ENCODE measurements at places on chromosomes 4 and X.

- DNase-seq = peak; percentile 41
Observed at GRCh38 chrX:14528629-14529289, 577 bp upstream of the GLRA2 start.

GRCh38 chrX:74061879-74062278 is 242.1 kb upstream of the ZCCHC13 start:
- no peak for DNase-seq

- no peak for DNase-seq
Observed at GRCh38 chr4:110663738-110664444, 41.0 kb upstream of the PITX2 start.

DNA sequence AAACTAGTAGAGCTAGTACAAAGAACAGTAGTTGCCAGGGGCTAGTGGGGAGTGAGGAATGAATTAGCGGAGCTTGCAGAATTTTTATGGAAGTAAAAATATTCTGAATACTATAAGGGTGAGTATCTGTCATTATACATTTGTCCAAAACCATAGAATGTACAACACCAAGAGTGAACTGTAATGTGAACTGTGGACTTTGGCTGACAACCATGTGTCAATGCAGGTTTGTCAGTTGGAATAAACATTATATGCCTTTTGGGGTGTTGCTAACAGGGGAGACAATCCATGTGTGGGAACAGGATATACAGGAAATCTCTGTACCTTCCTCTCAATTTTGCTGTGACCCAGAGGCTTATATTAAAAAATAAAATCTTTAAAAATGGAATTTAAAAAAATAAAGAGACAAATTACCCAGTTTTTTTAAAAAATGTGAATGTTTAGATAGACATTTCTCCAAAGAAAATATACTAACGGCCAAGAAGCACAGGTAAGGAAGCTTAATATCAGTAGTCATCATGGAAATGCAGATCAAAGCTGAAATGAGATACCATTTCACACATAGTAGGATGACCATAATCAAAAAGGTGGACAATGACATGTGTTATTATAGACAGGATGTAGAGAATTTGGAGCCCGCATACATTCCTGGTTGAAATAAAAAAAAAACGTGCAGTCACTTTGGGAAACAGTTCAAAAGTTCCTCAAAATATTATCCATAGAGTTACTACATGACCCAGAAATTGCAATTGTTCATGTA is 899.8 kb downstream of the RAB28 start:
- no peak for DNase-seq

- no peak for DNase-seq
Observed at GRCh38 chr4:64121803-64122202, 287.4 kb downstream of the TECRL start.

DNA sequence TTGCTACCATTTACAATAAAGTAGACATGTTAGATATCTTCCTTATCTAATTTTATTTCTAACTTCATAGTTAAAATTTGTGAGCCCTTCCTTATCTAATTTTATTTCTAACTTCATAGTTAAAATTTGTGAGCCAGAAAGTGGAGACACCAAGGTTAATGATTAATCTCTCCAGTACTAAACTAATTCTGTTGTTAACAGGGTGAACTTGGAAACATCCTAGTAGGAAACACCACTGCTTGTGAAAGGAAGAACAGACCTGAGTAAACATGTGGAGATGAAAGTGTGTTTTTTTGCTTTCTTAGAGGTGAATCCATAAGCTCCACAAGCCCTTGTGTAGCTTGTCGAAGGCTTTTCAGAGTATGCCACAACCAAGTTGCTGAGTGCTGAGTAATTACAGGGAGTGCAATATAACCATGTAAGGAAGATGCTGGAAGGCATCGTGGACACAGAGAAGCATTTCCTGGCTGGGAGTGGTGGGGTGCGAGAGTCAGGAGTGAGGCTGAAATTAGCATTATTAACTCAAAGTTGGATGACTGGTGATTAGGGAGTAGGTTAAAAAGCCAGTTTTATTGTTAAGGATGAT is 118.6 kb upstream of the NEIL3 start:
- DNase-seq = no peak

- DNase-seq = no peak
Observed at GRCh38 chr4:53101191-53101581, 239.1 kb downstream of the RASL11B start.

- DNase-seq = no peak
Observed at GRCh38 chr4:123600987-123601904, 204.7 kb downstream of the SPRY1 start.

DNA sequence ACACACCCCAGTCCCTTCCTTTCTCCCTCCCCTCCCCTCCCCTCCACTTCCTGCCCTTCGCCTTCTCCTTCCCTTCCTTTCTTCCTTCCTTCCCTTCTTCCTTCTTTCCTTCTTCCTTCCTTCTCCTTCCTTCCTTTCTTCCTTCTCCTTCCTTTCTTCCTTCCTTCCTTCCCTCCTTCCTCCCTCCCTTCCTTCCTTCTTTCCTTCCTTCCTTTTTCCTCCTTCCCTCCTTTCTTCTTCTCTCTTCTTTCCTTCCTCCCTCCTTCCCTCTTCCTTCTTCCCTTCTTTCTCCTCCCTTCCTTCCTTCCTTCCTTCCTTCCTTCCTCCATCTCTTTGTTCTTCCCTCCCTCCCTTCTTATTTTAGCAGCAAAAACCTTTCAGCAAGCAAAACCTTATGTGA is 162.1 kb downstream of the EFNB1 start:
- DNase-seq = no peak

- no peak for DNase-seq
Observed at GRCh38 chrX:63250253-63250868, 100.8 kb downstream of the SPIN4 start.

- DNase-seq = no peak
Observed at GRCh38 chr4:145315811-145316225, 135.4 kb upstream of the OTUD4 start.

DNA sequence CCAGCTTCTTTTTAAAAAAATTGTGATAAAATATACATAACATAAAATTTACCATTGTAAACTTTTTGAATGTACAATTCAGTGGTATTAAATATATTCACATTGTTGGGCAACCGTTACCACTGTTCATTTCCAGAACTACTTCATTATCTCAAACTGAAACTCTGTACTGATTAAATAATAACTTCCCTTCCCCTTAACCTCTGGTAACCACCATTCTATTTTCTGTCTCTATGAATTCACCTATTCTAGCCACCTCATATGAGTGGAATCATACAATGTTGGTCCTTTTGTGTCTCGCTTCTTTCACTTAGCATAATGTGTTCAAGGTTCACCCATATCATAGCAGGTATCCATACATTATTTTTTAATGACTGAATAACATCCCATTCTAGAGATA is 8.3 kb downstream of the GPR50 start:
- DNase-seq = no peak

GRCh38 chr4:37847311-37847884 is 20.9 kb downstream of the PGM2 start:
- DNase-seq = no peak

GRCh38 chr4:167622481-167623240 is 388.4 kb upstream of the SPOCK3 start:
- no peak for DNase-seq

DNA sequence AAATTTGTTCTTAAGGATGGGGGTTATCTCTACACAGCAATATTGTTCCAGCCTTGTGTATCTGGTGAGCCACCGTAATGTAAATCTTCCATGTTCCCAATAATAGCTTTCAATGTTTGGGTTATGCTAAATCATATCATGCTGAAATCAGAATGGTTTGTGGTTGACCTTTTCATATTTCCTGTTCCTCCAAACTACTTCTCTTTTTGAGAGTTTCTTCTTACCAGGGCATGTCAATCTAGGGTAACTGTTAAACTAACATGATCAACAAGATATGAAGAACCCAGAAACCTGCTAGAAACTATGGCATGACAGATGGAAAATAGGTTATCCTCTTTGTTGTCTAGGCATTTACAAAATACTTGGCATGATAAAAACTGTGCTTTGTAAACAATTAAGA is 22.0 kb downstream of the TNMD start:
- no peak for DNase-seq

GRCh38 chrX:70481471-70482270 is 37.0 kb downstream of the DLG3 start:
- no peak for DNase-seq

DNA sequence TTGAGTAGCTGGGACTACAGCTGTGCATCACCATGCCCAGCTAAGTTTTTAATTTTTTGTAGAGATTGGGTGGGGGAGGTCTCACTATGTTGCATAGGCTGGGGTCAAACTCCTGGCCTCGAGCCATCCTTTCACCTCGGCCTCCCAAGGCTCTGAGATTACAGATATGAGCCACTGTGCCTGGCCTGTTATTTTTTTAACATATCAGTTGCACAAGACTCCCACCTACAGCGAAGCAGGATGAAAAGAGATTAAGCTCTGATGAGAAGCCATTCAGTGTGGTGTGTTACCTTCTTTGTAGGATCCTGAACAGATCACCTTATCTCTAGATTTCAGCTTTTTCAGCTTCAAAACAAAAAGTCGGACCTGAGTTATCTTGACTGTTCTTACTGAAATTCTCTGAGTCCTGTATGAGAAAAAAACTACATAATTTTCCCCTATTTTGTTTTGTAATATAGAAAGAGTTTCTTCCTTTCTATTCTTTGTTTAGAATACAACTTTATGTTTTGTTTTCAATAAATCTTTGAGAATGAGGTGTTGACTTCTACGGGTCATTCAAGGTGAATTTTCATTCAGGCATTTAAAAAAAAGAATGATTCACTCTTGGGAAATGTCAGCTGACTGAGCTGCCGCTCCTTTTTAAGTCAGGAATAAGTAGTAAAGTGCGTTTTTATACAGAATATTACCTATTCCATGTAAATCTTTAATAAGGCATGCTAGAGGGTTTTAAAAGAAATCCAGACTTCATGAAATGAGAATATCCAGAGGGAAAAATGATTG is 134.6 kb downstream of the ARSF start:
- no peak for DNase-seq

- DNase-seq = no peak
Observed at GRCh38 chr4:80173401-80173800, 23.9 kb upstream of the PRDM8 start.

DNA sequence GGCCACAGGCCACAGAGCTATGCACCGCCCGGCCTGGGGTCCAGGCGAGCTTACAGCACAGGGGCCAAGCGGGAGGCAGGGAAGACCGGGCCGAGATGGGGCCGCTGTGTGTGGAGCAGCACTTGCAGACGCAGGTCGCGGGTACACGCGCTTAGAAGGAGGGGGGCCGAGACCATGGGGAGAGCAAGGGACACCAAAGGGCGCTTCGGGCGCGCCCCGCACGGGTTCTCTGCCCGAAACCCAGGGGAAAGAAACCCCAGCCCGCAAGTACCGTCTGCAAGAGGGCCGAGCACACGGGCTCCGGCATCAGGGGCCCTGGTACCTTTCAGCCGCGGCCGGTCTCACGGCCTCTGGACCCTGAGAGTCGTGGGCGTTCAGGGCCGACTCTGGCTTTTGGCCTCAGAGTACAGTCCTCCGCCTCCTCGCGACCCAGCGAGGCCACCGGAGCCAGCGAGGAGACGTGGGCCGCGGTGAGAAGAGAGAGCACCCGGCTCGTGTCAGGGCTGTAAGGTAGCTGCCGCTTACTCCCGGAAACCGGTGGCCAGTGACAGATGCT is 342 bp downstream of the EOLA2 start:
- no peak for DNase-seq

DNA sequence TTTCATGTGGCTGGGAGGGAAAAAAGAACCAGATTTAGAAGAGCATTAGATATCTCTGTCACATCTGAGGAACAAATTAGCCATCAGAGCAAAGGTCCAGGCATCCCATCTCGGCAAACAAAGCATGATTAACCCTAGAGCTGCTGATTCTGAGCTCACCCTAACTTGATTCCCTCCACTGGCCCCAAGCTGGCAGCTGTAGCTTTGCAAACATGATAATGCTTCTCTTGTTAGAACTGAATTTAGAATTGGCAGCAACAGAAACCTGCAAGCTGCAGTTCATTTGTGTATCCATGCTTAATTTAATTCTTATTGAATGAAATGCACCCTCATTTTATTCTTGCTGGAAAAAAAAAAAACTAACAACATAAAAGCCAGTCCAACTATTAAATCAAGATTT is 289.2 kb downstream of the IL1RAPL1 start:
- DNase-seq = no peak

DNA sequence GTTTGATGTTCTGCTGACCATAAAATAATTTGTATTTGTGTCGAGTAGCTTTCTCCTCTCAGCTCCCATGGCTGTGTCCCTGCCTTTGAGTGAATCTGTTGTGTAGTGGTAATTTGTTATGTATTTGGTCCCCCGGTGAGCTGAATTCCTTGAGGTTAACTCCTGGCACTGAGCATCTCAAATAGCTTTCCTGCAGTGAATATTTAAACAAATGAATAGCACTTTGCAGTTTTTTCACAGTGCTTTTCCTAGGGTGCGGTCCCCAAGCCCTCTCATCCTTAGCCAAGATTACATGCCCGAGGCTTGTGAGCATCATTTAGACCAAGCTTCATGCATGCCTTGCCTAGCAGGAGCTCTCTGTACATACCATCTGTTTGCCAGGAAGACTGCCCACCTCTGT is 74.2 kb downstream of the CLDN34 start:
- no peak for DNase-seq

GRCh38 chrX:20409991-20410390 is 143.3 kb upstream of the RPS6KA3 start:
- DNase-seq = no peak
